Fibroblast of villous mesenchyme (primary cell): ENCODE measurements at places on chromosomes 11 and 22. TPM values are rescaled to one million over a fixed set of nuclear protein-coding genes. Genes with fewer than 3 reads are reported as not detected.

- DNase-seq: peak; percentile 25
These were observed 48.8 kb downstream of the MN1 start for GRCh38 chr22:27752771-27753170.

RTN4RL2 gene
- not detected in 2 replicates for total RNA-seq

GRCh38 chr22:44452531-44453420 is 45.3 kb downstream of the RTL6 start:
- DNase-seq: no peak

GRCh38 chr11:92154110-92154509 is 70.5 kb upstream of the FAT3 start:
- DNase-seq: no peak

- peak; percentile 90 for DNase-seq
These were observed 41.8 kb downstream of the TMPRSS5 start for GRCh38 chr11:113664069-113664980.

- DNase-seq: no peak
These were observed 22.2 kb upstream of the BIRC3 start for GRCh38 chr11:102295045-102295444.

ARHGAP20 gene
- 4.2 and 7.3 TPM in 2 replicates for total RNA-seq

DNA sequence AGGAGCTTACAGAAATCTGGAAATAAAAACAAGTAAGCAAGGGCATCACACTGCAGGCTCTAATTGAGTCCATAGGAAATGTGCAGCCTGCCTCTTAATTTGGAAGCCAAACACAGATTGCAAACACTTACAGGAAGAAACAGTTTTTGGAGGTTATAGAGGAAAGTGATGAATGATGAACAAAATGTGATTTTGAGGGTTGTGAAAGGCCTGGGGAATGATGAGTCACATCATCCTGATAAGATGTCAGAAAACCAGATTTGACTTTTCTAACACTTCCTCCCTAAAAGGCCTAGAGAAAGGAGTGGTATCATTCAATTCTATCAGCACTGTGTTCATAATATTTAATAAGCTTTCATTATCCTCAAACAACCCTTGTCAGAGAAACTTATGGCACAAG is 96.6 kb upstream of the POU2AF2 start:
- DNase-seq: peak; percentile 41

FOSL1 gene
- 18.0 and 41.0 TPM in 2 replicates for total RNA-seq

- no peak for DNase-seq
These were observed 609.3 kb upstream of the CCDC90B start for GRCh38 chr11:83895516-83895915.

APLNR gene
- total RNA-seq: not detected in 2 replicates

DNA sequence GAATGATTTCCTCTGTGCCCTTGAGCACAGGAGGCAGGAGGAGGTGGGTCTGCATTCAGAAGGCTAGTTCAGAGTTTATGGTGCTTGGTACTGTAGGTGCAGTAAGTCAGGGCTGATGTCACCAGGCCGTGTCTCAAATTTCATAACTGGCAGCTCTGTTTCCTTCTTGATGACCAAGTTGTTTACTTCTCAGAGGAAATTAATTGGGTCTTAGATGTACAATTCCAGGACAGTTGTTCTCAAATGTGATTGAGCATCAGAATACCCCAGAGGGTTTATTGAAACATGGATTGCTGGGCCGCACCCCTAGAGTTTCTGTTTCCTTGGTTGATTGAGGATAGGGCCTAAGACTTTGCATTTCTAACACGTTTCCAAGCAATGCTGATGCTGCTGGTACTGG is 6.2 kb downstream of the AMOTL1 start:
- DNase-seq: peak; percentile 44

- no peak for DNase-seq
These were observed 2.9 kb downstream of the TUB start for GRCh38 chr11:8083871-8084281.
